Fibroblast of skin of right biceps (primary cell): ENCODE measurements at places on chromosomes 12 and 14.

- DNase-seq, result no peak
Measured at GRCh38 chr14:96757456-96757855, 39.7 kb upstream of the VRK1 start.

DNA sequence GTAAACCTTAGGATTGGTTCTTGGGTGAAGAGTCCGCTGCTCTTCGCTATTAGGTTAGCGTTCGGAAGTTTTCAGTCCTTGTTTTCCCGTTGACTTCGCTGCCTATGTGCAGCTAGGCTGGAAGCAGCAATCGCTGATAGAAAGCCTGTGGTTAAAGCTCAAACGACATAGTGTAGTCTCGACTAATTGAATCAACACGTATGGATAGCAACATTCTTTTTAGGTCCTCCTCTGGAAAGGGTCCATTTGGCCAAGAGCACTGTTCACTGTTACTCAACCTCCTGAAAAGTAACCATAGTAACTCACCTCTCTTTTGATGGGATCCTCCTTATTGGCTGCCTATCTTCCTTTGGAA, 355.5 kb downstream of the SNAPC1 start:
- DNase-seq, result no peak

GRCh38 chr12:117367006-117367638, 5.7 kb upstream of the NOS1 start:
- peak; percentile 59 for DNase-seq

- DNase-seq, result peak; percentile 60
Measured at GRCh38 chr14:76929927-76930326, 98.6 kb downstream of the IRF2BPL start.

- peak; percentile 49 for DNase-seq
Measured at GRCh38 chr14:50010752-50011151, 105.6 kb downstream of the VCPKMT start.
